Fibroblast of villous mesenchyme (primary cell): ENCODE measurements at places on chromosomes 7 and 10. TPM values are rescaled to one million over a fixed set of nuclear protein-coding genes. Genes with fewer than 3 reads are reported as not detected.

GRCh38 chr7:38681882-38682281 is 50.7 kb upstream of the AMPH start:
- DNase-seq = no peak

DNA sequence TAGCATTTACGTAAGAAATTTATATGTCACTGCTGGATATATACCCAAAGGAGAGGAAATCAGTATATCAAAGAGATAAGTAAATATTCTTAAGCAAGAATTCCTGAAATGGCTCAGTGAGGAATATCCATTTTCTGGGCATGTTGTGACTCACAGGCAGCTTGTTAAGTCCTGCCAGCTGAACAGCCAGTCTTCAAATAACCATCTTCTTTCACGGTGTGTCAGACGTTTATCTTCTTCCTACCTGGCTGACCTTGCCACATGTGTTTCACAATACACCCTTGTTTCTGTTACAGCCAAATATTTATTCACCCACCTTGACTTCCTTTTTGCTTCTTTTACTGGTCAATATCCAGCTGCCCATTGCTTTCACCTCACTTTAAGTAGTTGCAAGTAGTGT is 648.1 kb downstream of the ANKRD7 start:
- DNase-seq = no peak

DNA sequence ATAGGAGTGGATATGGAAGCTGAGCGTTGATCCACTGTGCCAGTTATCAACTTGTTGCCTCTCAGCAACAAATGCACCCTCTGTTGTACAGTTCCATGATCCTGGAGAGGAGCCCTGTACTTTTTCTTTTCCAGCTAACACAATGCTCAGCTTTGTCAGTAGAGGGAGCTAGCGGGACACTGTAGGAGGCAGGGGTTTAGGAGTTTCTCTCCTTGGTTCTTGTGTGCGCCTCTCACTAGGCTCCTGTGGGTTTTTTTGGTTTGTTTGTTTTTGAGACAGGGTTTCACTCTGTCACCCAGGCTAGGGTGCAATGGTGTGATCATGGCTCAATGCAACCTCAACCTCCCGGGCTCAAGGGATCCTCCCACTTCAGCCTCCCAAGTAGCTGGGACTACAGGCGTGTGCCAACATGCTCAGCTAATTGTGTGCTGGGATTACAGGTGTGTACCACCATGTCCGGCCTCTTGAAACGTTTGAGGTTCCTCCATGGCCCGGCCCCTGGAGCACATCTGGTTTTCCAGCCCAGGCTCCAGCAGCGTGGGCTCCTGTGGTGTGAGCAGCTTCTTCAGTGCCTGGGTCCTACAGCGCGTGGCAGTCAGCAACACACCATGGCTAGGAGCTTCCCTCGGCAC is 12.0 kb upstream of the MARVELD1 start:
- DNase-seq = peak; percentile 80

Gene CUL2
- 29.0 and 41.9 TPM in 2 replicates for total RNA-seq
